ENCODE measurements at places on chromosomes 11 and 22.

GRCh38 chr11:19597876-19598275 is 114.8 kb upstream of the NAV2 start:
- DNase-seq = no peak

GRCh38 chr22:29339381-29340235 is 24.1 kb upstream of the RASL10A start:
- DNase-seq = no peak

DNA sequence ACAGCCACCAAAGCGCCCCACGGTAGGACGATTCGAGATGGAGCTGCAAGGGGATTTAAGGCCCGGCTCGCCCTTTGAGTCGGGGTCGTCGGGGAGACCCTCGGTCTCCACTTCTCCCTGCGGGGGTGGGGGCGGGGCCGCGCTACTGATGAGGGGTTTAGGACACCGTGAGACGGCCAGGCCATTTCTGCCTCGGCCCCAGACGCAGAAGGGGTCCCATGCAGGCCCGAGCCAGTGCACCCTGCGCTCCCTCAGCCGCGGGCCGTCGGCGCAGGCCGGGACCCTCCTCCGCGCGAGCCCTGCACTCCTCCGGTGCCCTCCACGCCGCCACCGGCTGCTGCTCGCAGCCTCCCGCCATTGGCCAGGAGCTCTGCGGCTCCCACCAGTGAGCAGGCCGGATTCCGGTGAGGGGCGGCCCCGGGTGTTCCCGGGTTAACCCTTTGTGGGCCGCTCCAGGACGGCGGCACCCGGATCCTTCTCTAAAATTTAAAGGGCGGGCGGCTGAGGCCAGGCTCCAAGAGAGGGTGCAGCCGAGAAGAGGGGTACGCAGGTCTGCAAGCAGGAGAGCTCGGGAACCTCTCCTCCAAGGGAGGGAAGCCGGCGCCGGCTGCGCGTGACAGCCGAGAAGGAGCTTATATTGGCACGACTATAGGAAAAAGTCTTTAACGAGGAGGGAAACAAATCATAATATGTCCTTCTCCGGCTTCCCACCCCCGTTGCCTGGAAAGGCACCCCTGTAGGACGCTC is 18.0 kb downstream of the CREB3L1 start:
- DNase-seq = peak; percentile 68

DNA sequence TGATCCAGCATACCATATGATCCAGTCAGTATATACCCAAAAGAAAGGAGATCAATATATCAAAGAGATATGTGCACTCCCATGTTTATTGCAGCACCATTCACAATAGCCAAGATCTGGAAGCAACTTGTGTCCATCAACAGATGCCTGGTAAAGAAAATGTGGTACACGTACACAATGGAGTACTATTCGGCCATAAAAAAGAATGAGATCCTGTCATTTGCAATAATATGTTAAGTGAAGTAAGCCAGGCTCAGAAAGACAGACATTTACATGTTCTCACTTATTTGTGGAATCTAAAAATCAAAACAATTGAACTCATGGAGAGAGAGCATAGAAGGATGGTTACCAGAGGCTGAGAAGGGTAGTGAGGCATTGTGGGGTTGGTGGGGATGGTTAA is 27.0 kb downstream of the SNU13 start:
- DNase-seq = no peak

DNA sequence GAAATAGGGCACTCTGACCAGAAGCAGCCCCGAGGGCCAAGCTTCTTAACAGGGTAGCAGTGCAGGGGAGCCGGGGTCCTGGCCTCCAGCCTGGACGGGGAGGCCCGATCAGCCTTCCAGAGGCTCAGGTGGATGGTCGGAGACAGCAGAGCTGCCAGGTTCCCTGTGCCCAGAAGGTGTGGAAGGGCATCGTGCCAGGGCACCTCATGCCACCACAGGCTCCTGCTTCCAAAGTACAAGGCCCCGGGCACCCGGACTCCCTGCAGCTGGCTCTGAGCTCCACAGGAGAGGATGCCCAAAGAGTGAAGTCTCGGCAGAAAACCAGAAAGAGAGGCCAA is 14.3 kb downstream of the EHD1 start:
- DNase-seq = no peak

DNA sequence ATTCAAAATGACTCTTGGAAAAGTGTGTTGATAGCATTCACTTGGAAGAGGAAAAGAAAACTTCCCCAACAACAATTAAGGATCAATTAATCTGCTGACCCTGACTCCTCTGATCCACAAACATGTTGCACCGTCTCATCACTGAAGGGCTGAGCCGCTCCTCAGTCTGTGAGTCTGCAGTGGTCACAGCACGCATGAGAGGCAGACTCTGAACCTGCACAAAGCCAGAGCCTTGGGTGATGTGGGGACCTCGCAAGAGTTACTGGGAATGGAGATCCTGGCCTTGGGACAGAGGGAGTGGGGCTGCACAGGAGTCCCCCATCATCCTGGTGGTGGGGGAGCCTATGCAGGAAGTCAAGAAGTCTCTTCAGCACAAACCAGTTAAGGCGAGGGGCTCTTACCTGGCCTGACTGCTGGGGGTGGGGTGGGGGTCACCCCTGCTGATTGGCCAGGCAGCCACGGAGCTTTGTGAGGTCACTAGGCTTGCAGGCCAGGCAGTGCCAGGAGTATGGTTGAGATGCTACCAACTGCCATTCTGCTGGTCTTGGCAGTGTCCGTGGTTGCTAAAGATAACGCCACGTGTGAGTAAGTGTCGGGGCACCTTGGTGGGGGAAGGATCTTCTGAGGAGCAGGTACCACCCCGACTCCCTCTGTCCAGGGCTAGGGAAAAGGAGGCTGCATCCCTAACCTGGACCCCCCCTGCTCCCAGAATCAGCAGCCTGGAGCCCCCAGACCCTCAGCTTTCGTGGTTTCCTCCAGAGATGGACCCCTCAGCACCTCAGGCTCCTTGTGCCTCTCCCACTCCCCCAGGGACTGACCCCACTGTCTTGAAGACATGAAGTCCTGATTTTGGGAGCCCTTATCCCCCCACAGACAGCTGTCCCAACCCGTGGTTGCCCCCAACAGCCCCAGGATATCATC is at the start of gene ACR:
Gene ACR, plus strand, starts transcription at position 477 of the 921 bp plus-strand sequence. Its CDS starts 32 bp downstream, at position 509.
- DNase-seq = no peak

DNA sequence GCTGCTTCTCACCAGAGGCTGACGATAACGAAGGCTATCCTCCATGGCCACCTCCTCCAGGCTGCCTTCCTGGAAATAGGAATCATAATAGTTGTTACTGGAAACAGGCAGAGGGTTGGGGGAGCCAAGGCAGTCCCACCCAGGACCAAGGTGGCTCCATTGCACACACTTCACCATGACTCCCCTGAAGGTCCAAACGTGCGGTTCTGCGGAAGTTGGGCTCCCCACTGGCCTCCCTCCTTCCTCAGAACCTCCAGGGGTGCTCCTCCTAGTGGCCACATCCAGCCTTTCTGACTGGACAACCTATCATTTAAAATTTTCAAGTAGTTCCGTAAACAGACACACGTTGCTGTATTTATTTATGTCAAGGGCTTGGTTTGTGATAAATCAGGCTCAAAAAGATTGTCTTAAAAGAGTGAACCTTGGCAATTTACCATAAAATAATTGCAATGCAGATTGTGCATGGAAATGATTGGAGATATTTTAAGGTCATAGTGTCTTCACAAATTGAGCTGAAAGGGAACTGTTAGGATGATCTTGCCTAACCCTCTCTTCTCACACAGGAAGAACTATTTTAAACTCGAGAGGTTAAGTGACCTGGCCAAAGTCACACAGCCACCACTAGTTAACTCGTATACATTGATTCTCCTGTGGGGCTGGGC is 1.4 kb upstream of the TCN2 start:
- DNase-seq = peak; percentile 26

GRCh38 chr22:18093661-18094060 is 15.9 kb downstream of the PEX26 start:
- DNase-seq = no peak

DNA sequence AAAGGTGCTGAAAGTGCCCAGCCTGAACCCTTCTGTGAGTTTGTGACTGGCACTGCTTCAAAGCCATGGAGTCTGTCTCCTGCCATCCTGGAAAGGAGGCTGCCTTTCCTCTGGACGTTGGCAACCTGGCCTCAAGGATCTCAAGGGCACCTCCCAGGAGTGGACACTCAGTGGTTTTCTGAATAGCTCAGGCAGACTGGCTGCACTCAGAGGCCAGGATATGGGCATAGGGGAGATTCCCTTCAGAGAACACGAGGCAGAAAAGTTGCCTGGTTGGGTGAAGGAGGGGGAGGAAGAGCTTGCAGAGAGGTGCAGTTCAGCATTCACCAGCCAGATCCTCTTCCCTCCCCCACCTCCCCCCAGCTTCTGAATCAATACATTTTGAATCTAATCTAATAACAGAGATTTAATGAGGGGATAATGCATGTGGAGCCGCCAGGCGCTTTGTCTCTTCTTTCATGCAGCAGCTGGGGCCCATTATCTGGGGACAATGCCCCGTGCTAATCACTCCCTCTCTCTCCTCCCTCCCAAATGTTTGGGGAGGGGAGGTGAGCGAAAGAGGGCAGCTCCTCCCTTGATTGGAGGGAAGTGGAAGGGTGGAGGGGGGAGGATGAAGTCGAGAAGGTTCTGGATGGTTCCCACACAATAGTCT is 17.7 kb downstream of the HTR3A start:
- peak; percentile 29 for DNase-seq

DNA sequence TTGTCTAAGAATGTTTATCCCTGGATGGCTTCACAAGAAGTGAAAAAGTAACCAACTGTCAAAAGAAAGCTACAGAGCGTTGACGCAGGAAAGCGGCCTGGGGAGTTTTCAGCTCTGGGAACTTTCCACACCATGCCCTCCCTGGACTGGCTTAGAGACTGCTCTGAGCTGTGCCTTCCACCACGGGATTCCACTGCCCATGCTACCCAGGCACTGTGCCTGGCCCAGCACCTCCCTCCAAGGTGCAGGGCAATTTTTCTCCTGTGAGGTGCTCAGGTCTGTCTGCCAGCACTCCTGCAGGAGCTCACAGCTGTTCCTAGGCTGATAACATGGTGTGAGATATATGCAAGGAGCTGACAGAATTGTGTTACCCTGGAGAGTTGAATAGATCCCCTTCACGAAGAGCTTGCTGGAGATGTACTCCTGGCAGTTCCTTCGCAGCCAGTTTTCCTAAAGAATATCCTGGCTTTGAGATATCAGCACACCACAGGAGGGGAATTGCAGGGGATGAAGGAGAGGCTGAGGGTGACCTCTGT is 258.3 kb upstream of the B3GAT1 start:
- no peak for DNase-seq

DNA sequence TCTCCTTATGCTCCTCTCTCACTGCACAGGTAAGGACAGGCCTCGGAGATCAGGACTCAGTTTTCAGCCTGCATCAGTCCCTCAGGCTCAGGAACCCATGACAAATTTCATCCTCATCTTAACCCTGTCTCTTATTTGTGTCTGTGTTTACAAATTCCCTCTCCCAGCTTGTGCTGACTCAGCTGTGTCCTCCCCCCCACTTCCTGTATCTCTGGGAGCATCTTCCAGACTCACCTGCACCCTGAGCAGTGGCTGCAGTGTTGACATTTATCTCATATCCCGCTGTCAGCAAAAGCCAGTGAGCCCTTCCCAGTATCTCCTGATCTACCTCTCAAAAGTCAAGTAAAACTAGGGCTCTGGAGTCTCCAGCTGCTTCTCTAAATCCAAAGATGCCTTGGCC is 65.6 kb upstream of the VPREB1 start:
- DNase-seq = no peak
